ENCODE measurements at places on chromosomes 6 and 20.
A peak's percentile ranks its signal among the peaks of the same experiment; 100 is the strongest.

DNA sequence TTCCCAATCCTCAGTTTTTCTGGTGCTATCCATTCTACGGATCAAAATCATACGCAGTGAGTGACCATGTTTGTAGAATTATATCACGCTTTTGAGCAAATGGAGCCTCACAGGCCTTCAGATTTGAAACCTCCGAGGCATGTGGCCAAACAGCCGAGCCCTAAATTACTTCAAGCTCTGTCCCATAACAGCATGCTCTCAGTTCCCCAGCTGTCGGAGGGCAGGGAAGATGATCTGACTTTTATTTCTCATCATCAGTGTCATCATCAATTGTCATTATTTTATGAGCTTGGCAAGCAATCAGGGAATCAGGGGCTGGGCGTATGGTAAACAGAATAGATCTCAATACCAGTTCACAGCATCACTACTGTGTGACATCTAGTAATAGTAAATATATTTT lies 73.2 kb downstream of the PSMG4 start:
- no peaks in the 10 kb centered on the region for H3K27me3 ChIP-seq
- no peaks in the 10 kb centered on the region for H3K36me3 ChIP-seq
- no peak overlapping the region for H3K27ac ChIP-seq

DNA sequence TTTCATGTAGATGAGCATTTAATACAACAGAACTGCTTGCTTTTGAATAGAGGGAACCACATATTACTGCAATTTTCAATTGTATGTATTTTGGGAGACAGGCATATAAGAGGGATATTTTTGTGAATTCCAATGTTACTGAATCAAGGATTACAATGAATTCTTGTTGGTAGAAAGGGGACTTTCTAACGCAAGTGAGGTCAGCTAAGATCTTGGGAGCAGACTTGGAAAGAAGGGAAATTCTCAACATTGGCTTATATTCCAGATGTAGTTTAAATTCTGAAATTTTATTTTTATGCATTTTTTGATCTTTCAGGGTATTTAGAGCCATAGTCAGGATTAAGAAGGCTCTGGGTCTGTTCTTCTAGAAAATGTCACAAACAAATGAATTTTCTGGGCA lies 43.3 kb upstream of the CTAGE9 start:
- no peak overlapping the region for H3K4me3 ChIP-seq
- peaks cover 3% of the 10 kb centered on the region for H3K27me3 ChIP-seq
- H3K4me1 ChIP-seq = no peaks in the 10 kb centered on the region
- H3K36me3 ChIP-seq = no peaks in the 10 kb centered on the region

DNA sequence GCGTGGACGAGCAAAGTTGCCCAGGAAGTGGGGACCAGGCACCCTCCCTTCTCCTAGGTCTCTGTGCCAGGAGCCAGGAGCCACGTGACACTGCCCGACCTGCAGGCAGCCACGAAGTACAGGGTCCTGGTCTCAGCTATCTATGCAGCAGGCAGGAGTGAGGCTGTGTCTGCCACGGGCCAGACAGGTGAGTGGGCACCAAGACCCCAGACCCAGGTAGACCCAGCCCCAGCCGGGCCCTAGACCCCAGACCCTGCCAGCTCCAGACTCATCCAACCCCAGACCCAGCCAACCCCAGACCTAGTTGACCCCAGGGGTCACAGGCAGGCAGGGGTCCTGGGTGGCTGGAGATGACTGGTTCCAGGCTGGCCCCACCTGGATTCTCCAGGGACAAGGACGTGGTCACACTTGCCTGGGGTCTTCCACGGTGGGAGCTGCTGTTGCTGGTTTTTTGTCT lies 21.1 kb downstream of the COL20A1 start:
- H3K27me3 ChIP-seq = peaks cover 71% of the 10 kb centered on the region
- H3K4me1 ChIP-seq = no peaks in the 10 kb centered on the region
- DNase-seq = no peak
- no peaks in the 10 kb centered on the region for H3K36me3 ChIP-seq
- no peak overlapping the region for H3K4me3 ChIP-seq
- H3K27ac ChIP-seq = no peak overlapping the region

DNA sequence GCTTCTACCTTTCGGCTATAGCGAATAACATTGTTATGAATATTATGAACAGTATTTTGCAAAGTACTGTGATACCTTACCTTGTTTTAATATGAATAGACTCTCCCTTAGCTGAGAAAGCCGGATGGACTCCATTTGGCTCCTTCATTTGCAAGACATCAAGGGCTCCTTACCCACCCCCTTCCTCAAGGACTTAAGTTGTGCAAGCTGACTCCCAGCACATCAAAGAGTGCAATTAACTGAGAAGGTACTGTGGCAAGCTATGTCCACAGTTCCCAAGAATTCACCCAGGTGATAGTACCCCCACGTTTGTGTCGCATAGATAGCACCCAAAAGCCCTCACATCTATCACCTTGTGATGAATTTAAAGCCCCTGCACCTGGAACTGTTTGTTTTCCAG lies 11.2 kb downstream of the CST5 start:
- H3K27me3 ChIP-seq = no peaks in the 10 kb centered on the region
- H3K27ac ChIP-seq = no peak overlapping the region
- no peak for DNase-seq
- H3K4me3 ChIP-seq = no peak overlapping the region
- no peaks in the 10 kb centered on the region for H3K4me1 ChIP-seq
- H3K36me3 ChIP-seq = no peaks in the 10 kb centered on the region

DNA sequence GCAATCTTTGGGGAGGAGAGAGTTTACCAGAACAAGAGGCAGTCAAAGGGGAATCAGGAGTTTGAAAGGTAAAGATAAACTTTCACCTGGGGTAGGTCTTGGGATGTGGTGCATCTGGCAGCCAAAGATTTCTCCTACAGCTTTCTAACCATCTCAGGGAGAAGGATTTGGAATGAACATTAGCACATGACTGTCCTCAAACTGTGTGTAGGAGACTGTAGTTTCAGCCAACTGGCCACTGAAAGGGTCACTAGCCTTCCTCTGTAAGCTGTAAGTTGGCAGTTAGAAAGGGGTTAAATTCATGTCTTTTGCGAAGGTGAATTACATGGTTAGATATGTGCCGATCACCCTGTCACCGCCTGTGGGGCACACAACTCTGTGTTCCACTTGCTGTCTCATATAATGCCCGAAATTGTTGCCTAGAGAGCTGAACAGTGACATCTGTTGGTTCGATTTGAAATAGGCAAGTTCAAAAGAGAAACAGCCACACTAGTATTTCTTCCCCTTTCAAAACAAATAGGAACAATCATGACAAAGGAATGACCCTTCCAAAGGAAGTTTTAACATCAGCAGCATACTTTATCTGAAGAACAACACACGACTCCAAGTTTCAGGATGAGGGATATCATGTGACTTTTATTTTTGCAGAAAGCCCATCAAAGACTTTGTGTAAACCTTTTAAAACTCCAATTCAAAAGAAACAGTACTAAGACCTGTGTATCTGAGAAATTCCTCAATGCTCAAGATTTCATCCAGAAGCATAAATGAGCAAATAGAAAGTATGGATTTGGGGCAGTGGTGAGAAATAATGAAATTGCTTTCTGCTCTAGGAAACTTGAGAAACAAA lies 1.1 kb upstream of the OPN5 start:
- H3K4me1 ChIP-seq = peaks cover 2% of the 10 kb centered on the region
- no peaks in the 10 kb centered on the region for H3K27me3 ChIP-seq
- peak; percentile 9 for DNase-seq
- H3K27ac ChIP-seq = no peak overlapping the region
- H3K4me3 ChIP-seq = no peak overlapping the region

- H3K4me3 ChIP-seq = no peak overlapping the region
- H3K36me3 ChIP-seq = no peaks in the 10 kb centered on the region
- H3K27me3 ChIP-seq = no peaks in the 10 kb centered on the region
- no peak for DNase-seq
Measured at GRCh38 chr6:13965582-13966127, 40.9 kb downstream of the RNF182 start.

- no peaks in the 10 kb centered on the region for H3K4me1 ChIP-seq
- no peaks in the 10 kb centered on the region for H3K36me3 ChIP-seq
Measured at GRCh38 chr20:38715646-38716045, 8.6 kb upstream of the SLC32A1 start.

GRCh38 chr20:38043512-38044300 lies 10.2 kb downstream of the RPRD1B start:
- no peak for DNase-seq
- H3K36me3 ChIP-seq = peaks cover 68% of the 10 kb centered on the region
- H3K4me1 ChIP-seq = no peaks in the 10 kb centered on the region
- H3K4me3 ChIP-seq = no peak overlapping the region
- H3K27ac ChIP-seq = no peak overlapping the region
- no peaks in the 10 kb centered on the region for H3K27me3 ChIP-seq

DNA sequence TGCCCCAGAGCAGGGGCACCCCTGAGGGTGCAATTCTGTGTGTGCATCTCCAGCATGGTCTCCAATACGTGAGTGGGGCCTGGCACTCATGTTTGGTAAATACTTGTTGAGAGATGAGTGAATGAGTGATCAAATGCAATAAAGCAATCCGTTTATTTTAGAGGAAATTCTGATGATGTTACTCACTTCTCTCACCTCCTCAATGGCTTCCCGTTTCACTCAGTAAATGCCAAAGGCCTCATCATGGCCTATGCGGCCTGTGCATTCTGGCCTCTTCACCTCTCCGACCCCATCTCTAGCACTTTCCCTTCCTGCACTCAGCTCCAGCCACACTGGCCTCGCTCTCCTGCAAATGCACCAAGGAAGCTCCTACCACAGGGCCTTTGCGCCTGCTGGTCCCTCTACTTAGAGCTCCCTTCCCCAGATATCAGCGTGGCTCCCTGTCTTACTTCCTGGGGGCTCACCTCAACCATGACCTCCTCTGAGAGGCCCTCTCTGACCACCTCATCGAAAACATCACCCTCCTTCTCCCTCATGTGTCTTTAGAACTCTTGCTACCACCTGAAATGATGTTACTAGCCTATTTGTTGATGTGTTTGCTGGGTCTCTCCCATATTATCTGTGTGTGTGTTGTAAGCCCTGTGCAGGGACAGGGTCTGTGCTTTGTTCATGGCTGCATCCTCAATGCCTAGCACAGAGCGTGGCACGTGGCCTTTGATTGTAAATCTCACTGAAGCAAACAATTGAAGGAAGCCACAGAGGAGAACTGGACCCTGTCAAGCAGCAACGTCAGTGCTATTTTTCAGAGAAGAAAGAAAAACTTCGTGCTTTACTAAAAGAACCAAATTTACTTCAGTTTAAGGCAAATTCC lies 42.6 kb downstream of the RAB44 start:
- H3K27me3 ChIP-seq = no peaks in the 10 kb centered on the region
- no peaks in the 10 kb centered on the region for H3K36me3 ChIP-seq
- no peak overlapping the region for H3K4me3 ChIP-seq
- no peaks in the 10 kb centered on the region for H3K4me1 ChIP-seq

DNA sequence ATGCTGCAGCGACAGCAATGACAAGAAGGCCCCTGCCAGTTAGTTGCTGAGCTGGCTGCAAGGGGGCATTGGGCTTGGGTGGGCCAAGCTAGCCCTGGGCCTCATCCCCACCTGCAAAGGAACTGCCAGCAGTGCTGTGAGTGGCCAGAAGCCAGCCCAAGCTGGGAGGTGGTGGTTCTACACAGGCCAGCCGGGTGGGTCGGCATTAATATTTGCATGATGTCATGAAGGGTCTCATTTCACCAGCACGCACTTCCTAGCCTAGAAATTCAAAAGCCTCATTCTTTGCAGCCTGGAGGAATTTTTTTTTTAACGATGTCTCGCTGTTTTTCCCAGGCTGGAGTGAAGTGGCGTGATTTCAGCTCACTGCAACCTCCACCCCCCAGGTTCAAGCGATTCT lies 62.0 kb downstream of the IYD start:
- no peak for DNase-seq
- H3K36me3 ChIP-seq = no peaks in the 10 kb centered on the region
- H3K27me3 ChIP-seq = no peaks in the 10 kb centered on the region
- no peak overlapping the region for H3K4me3 ChIP-seq

DNA sequence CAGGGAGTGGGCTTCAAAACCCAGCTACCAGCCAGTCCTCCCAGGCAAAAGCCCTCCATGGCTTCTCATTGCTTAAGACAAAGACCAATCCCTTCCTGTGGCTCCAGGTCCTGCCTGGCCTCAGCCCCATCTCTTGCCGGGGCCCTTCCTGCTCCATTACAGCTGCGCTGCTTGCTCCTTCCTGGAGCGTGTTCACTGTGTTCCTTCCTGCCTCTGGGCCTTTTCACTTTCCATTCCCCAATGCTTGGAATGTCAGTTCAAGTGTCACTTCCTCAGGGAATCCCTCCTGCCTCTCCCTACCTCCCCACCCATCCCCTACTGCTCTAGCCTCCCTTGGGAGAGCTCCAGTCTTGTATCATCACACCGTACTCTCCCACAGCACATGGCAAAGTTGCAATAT lies 11.1 kb upstream of the ITPR3 start:
- no peak overlapping the region for H3K27ac ChIP-seq
- no peaks in the 10 kb centered on the region for H3K4me1 ChIP-seq
- DNase-seq = no peak
- no peaks in the 10 kb centered on the region for H3K36me3 ChIP-seq
- peaks cover 26% of the 10 kb centered on the region for H3K27me3 ChIP-seq
- no peak overlapping the region for H3K4me3 ChIP-seq

GRCh38 chr20:1626528-1627199 lies 6.9 kb upstream of the SIRPB1 start:
- H3K4me3 ChIP-seq = no peak overlapping the region
- peak overlapping the region; percentile 44 for H3K27ac ChIP-seq
- peaks cover 7% of the 10 kb centered on the region for H3K4me1 ChIP-seq
- H3K27me3 ChIP-seq = no peaks in the 10 kb centered on the region
- peaks cover 44% of the 10 kb centered on the region for H3K36me3 ChIP-seq
- DNase-seq = no peak

- peaks cover 63% of the 10 kb centered on the region for H3K36me3 ChIP-seq
- no peaks in the 10 kb centered on the region for H3K4me1 ChIP-seq
- no peak overlapping the region for H3K4me3 ChIP-seq
- H3K27ac ChIP-seq = no peak overlapping the region
- DNase-seq = no peak
- H3K27me3 ChIP-seq = no peaks in the 10 kb centered on the region
Measured at GRCh38 chr20:34997774-34998173, 42.1 kb downstream of the MYH7B start.

GRCh38 chr6:42368181-42368580 lies 83.5 kb downstream of the TRERF1 start:
- no peak for DNase-seq
- no peaks in the 10 kb centered on the region for H3K27me3 ChIP-seq
- no peak overlapping the region for H3K4me3 ChIP-seq

GRCh38 chr6:121205569-121205968 lies 128.7 kb downstream of the TBC1D32 start:
- H3K27me3 ChIP-seq = no peaks in the 10 kb centered on the region
- no peak for DNase-seq
- no peaks in the 10 kb centered on the region for H3K36me3 ChIP-seq
- no peak overlapping the region for H3K27ac ChIP-seq
